ENCODE measurements at places on chromosomes 3 and 15.

DNA sequence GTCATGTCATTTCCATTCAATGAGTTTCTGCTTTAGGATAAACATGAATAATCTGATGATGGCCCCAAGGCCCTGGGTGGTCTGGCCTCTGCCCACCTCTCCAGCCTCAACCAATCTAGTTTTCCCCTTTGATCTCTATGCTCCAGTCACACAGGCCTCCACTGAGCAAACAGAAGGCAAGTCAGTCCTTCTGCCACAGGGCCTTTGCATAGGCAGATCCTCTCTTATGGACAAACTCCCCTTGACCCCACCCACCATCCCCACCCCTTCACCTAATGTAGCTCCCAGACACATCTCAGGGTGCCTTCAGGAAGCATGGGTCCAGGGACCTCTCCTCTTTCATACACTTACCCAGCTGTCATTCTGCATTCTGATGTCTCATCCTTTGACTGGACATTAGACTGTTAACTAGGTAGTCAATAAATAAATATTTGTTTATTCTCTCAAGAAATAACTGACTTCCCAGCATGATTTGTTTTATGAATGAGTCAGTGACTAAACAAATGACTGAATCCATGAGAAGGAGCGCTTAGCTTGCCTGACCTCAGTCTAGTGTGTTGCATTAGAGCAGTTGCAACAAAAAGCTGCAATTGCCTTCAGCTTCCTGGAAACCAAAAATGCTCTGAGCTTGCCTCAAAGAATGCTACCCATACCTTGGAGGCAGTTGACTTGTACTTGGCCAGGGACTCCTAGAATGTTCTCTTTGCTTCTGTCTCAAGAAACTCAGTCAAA lies 386.6 kb upstream of the WNT5A start:
- DNase-seq: no peak

DNA sequence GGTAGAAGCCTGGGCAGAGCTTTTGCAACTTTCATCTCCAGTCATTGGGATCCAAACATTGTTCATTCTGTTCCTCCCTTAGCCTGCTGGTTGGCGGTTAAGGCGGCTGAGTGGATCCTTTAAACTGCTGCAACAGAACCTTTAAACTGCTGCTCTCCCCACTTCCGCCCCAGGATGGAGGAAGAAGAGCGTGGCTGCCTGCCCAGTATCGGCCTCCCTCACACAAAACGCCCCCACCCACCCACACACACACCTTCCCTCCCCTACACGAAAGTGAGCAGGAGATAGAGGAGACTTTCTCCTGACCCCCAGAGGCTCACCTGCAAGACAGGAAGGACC lies 460 bp upstream of the ZMAT3 start:
- peak; percentile 40 for DNase-seq

DNA sequence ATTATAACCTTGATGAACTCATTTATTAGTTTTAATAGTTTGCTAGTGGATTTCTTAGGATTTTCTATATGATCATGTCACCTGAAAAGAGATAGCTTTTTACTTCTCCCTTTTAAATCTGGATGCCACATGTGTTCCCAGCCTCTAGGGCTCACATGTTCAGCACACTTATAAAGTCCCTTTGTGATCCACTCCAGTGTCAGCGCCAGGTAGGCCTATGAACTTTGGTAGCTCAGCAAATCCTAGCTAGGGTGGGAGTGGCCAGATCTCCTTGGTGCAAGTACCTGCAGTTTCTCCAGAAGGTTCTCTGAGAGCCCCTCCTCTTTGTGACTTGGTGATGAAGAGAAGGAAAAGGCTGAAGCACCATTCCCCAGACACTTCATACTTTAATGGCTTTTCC lies 8.7 kb downstream of the FETUB start:
- DNase-seq: no peak

- DNase-seq: no peak
These were observed 396.1 kb downstream of the TUSC7 start for GRCh38 chr3:117105686-117106085.

DNA sequence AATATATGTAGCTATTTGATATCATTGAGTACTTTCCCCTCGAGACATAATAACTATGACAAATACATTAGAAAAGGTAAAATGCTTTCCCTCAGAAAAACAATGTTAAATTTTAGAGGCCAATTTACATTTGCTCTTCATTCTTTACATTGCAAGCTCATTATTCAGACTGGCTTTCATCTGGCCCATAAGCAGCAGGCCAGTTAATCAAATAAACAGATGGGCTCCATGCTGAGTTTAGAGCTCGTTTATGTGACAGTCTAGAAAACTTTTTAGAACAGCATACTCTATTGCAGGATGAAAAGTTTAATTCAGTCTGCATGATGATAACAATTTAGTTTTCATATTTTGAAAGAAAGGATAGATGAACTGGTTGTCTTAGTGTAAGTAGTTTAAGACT lies 150.6 kb downstream of the DUT start:
- no peak for DNase-seq

- no peak for DNase-seq
These were observed 57.1 kb upstream of the TLE3 start for GRCh38 chr15:70154718-70155347.

- DNase-seq: no peak
These were observed 285.3 kb downstream of the SV2B start for GRCh38 chr15:91385311-91385710.

DNA sequence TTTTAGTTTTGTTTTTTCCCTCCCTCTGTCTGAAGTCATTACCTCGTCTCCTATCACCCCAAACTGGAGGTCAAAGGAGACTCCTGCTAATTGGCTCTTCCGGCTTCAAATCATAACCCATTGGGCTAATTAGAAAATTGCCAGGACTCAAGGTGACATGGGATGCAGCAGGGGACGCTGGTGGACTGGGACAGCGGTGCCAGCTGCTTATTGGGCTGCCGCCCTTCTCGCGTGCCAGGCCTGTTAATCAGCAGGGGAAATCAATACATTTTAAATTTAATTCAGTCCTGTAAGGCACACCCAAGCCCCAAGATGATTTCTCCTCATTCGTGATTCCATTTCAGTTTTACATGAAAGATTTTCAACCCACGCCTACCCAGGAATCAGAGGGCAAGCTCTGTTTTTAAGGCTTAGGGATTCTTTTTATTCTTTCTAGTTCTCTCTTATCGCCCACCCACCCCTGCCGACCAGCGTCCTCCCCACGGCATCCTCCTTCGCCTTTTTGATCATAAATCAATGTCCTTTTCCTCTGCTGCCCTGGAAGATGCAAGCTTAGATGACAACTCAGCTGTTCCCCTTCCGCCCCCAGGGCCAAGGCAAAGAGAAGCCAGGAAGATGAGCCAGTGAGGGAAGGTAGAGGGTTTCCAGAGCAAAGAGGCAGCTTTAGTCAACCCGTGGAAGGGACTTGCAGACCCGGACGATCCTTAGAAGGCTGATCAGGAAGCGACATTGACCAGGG lies 329.6 kb downstream of the UACA start:
- DNase-seq: no peak

DNA sequence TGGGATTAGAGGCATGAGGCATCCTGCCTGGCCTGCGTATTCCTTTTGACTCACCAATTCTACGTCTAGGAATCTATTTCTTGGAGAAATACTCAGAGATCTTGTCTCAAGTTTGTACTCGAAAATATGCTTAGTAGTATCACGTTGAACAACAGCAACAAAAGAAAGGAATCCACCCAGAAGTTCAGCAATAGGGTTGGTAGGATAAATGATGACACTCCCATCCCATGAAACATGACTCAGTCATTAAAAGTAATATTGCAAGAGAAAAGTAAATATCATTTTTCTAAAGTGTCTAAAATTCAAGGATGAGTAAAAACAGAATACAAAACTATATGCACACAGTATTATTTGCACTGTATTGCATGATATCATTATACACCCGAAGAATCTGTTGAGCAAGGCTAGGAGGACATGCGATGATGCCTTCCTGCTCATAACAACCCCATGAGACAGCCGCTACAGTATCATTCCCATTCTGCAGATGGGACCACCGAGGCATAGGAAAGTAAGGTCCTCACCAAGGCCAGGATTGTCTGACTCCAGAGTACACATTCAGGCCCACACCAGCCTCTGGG lies 61.5 kb downstream of the SLC6A1 start:
- no peak for DNase-seq

- no peak for DNase-seq
These were observed 74.6 kb upstream of the ACAD9 start for GRCh38 chr3:128804811-128805155.

GRCh38 chr3:193701953-193702635 lies 109.1 kb downstream of the OPA1 start:
- DNase-seq: no peak

GRCh38 chr15:92161039-92161670 lies 232.5 kb upstream of the ST8SIA2 start:
- DNase-seq: no peak

DNA sequence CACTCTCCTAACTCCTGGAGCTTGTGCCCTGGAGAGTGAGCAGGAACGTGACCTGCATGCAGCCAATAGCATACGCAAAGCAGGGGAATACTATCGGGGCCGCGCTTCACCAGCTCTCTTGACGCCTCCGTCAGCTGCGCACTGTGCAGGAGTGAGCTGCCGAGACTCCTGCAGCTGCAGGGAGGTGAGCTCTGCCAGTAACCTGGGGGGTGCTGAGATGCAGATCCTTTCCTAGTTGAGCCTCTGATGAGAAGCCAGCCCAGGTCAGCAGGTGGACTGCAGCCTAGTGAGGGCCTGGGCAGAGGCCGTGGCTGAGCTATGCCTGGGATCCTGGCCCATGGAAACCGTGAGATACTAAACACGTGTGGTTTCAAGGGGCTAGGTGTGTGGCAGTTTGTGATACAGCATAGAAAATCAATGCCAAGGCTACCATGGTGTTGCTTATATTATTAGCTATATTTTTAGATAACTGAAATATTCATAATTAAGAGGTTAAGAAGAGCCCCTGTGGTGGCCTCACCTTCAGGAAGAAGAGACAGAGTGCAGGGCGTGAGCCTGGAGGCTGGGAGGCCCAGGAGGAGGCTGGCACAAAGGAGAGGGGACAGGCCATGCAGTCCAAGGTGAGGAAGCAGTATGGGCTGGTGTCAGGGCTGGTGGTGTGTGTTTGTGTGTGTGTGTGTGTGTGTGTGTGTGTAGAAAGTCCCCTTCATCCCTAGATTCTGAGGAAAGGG lies 5.9 kb upstream of the DNAJB8 start:
- no peak for DNase-seq

DNA sequence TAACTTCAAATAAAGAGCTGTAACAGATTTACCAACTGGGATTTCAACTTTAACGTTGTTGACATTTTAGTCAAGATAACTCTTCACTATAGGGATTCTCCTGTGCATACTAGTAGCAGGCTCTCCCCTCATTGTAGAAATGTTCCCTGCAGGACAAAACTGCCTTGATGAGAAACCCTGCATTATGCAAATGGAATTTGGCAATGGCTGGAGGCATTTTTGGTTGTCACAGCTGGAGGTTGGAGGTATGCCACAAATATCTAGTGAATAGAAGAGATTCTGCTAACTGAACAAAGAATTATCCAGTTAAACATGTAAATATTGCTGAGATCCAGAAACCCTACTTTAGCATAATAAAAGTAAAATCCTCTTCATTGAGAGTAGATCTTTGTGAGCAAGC lies 928.8 kb upstream of the ALCAM start:
- DNase-seq: no peak

GRCh38 chr3:124780761-124781475 lies 50.7 kb downstream of the UMPS start:
- DNase-seq: no peak

GRCh38 chr15:87672309-87673288 lies 583.9 kb downstream of the NTRK3 start:
- DNase-seq: no peak

DNA sequence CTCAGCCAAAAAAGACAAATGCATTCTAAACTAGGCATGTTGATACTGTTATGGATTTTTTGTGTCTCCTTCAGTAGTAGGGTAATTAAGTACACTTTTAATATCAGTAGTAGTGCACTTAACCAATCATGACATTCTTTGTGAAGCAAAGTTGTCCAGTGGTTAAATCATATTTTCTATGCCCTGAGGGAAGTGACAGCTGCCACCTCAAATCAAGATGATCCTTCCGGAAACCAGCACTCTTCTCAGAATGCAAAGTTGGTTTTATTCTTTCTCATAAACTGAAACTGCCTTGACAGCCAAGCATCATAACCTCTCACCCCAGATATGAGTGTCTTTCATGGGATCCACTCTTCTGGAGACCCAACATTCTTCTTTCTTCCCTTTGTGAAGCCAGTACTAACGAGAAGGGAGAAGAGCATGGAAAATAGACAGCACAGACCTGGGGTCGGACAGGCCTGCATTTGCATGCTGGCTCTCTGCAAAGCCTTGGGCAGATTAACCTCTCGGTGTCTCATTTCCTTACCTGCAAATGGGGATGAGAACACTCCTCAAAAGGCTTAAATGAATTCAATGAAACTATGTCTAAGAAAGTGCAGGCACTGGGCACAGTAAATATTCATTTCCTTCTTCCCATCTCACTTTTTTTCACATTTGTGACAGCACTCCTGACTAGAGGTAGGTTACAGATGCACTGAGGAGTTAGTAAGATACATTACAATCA lies 13.2 kb downstream of the AAGAB start:
- no peak for DNase-seq

GRCh38 chr3:10822055-10822454 lies 6.0 kb downstream of the SLC6A11 start:
- no peak for DNase-seq

DNA sequence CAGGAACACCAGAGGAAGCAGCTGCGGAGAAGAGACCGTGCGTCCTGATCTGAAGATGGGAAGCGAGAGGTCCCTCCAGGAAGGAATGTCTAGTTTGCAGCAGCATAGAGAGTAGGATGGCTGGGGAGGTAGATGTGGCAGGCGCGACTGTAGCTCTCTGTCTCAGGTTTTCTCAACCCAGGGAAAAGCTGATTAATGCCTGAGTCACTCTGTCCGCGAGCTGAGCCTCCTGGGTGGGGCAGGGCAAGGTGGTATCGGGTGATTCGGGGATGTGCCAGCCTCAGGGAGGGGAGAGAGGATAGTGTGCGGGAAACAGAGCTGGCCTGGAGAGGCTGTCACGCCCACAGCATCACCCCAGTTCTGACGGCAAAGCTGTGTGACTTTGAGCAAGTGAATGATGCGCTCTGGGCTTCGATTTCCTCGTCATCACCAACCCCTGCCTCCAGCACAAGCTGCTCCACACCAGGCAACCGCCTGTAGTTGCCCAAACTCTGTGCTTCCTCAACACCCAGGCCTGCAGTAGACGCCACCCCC lies 28.4 kb downstream of the CPN2 start:
- peak; percentile 6 for DNase-seq

GRCh38 chr3:84547971-84548970 lies 410.5 kb upstream of the CADM2 start:
- no peak for DNase-seq

DNA sequence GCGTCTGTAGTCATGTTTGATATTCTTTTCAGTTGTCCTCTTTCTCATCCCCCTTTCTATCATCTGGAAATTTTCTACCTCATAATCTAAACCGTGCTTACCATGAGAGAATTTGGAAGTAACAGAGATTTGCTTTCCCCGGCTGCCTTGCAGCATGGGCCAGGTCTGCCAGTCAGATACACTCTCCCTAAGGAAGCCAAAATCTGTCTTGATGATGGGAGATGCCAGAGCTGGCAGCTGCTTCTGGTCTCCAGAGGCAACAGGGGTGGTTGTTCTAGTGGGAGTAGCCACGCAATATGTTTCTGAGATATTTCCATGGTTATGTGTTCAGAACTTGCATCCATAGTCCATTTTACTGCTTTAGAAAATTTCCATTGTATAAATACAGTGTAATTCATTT lies 218.9 kb upstream of the RORA start:
- DNase-seq: no peak

GRCh38 chr3:78725703-78726246 lies 1042.0 kb downstream of the ROBO1 start:
- no peak for DNase-seq

GRCh38 chr3:133115176-133115575 lies 77.0 kb downstream of the TMEM108 start:
- DNase-seq: no peak

GRCh38 chr3:27626596-27627118 lies 95.5 kb downstream of the EOMES start:
- no peak for DNase-seq
